Ammon's horn (tissue), 1 donor: ENCODE measurements at places on chromosomes 6 and 20.
A peak's percentile ranks its signal among the peaks of the same experiment; 100 is the strongest.

GRCh38 chr6:97195117-97195516, 87.9 kb downstream of the MMS22L start:
- DNase-seq: no peak

DNA sequence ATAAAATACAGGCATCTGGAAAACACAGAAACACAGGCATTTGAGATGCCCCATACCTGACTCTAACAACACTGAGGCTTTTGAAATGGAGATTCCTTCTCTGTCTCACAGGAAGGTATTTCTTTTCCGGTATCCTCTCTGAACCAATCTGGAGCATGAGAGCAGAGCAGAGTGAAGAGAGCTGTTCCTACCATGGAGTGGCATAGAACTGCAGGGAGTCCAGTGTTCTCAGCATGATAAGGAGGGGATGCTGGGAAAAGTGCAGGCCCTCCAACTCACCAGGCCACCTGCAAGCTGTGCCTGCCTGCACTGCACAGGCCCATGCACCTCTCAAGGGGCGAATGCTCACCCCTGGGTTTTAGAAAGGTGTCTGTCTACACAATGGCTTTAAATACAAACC, 89.2 kb downstream of the FOXA2 start:
- no peak for DNase-seq

GRCh38 chr6:16391451-16391912, 153.1 kb downstream of the GMPR start:
- no peak for DNase-seq

DNA sequence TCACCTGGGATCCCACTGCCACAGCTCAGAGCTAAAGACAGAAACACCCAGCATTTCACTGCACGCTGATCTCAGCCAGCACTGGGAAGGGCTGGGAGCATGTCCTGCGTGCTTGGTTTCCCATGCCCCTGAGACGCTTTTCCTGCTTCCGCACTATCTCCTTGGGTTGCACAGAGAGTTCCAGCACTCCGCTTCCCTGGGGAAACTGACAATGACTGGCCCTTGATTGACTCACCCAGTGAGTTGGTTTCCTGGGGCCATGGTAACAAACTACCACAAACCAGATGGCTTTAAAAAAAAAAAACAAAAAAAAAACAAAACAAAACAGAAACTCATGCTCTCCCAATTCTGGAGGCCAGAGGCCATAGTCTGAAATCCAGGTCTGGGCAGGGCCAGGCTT, 14.8 kb upstream of the MAS1L start:
- peak; percentile 8 for DNase-seq

DNA sequence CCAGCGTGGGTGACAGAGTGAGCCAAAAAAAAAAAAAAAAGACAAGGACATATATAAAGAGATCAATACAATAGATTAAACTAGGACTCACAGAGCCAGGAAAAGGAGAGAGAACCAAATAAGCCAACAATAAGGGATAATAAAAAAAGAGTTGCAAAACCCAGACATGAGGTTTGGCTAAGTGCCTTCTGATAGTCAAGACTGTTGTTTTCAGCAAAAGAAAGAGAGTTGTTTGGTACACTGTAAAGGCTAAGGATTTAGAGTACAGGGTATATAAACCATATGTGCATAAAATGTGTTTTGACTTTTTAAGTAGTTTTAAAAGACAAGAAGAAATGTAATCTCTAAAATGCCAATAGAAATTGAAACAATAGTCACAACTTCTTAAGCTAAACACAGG, 42.8 kb downstream of the RPF2 start:
- no peak for DNase-seq

GRCh38 chr6:163338671-163339405, 75.7 kb upstream of the QKI start:
- DNase-seq: peak; percentile 94

GRCh38 chr6:130752267-130752666, 74.9 kb upstream of the SMLR1 start:
- no peak for DNase-seq

DNA sequence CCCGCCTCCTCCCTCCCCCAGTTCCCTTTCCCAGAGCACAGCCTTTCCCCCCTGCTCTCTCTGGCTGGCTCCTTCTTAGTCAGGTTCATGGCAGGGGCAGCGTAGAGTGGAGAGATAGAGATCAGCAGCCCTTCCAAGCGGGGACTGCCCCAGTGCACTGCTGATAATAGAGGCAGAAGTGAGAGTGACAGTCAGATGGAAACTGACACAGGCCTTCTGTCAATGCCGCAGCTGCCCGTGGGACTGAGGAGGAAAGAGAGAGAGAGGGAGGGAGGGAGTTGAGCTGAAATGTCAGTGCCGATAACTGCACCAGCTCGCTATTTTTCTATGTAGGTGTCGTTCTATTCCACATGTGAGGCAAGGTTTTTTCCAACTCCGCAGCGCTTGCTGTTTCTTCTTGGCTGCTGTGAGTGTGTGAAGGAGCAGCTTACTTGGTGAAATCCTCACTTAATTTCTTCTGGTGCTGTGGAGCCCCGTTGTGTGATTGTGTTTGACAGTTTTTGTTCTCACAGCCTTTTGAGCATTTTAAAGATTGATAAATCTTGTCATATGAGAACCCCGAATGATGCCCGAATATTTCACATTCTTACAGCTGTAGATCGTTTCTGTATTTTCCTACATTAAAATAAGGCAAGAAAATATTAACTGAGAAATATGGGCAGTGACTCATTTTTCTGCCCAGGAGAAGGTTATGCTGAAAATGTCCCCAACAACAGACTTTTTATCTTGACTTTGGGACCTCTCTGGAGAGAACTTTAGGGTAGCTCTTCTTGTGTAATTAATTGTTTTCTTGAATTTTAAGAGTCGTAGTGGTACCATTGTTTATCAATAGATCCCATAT, 386.4 kb upstream of the MMS22L start:
- DNase-seq: peak; percentile 85

DNA sequence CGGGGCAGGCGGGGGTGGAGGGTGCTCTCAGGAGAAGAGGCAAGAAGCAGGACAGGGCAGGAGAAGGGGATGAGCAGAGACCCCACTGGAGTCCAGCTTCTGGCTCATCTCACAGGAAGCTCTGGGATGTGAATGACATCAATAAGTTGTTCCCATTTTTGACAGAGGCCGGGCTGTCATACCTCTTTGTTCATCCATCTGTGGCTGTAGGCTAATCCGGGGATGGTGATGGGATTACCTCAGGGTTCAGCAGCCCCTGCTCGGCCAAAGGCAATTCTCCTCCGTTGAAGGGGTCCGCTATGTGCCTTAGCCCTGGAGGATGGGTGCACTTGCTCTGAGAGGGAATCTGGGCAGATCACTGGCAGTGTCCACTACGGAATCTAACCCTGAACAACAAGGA, 3.3 kb upstream of the TMC2 start:
- DNase-seq: no peak

GRCh38 chr20:36950414-36951197, 902 bp downstream of the SAMHD1 start:
- peak; percentile 45 for DNase-seq

DNA sequence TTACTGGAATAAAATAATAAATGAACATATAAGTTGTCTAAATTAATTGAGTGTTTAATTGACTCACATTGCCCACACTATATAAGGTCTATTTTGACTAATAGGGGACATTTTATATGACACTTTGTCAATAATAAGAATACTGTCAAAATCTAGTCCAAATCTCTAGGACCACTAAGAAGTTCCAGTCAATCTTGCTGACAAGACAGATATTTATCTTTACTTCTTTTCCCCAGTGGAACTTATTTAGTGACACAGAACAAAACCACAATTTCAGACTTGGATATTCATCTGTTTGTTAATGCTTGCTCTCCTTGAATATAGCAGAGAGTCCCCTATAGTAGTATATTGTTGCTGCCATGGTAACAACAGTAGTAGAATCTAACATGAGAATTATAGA, 954.6 kb upstream of the MANEA start:
- DNase-seq: no peak

DNA sequence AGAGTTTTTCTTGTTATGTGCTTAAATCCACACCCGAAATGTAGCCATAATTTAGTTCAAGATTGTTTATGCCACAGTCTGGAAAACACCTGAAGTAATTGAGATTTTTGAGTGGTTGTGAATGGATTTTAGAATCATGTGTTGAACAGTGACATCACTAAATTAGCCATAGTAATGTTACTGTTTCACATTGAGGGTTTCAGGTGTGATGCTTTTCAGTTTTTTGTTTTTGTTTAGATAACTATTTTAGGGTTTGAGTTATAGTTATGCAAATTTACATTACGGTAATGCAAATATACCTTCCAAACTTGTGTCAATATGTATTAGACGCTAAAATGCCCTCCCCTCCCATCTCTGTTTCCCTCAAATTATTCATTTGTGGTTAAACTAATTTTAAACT, 22.9 kb downstream of the QKI start:
- no peak for DNase-seq

DNA sequence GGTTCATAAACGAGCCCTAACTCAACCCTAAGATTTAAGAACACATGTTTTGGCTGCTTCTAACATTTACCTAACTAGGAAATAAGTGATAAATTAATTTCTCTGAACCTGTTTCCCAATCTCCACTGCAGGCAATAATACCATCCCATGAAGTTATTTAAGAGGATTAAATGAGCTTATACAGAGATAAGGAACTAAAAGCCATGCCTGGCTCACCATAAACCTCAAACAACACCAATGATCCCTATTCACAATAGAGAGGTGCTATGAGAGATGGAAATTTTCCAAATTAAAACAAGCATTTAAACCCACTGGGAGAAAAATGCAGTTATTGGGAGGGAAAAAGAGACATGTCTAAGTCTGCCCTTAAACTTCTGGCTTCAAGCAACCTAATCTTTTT, 33.9 kb upstream of the KLHL31 start:
- no peak for DNase-seq

- no peak for DNase-seq
Measured at GRCh38 chr6:72260489-72260888, 361.4 kb upstream of the KCNQ5 start.

DNA sequence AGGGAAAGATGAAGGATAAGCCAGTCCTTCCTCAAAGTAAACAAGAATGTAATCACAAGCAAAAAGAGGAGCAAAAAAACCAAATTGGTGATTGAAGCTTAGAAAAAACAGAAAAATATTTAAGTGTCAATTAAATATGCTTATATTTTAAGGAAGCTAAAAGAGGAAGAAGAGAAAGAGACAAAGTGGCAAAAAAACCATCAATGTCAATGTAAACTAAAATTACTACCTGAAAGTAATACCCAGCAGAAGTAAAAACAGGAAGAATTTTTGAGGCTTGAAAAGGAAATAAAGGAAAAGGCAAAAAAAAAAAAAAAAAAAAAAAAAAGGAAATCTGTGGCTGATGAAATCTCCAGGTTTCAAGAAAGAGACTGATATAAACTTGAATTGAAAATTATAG, 36.2 kb upstream of the OGFRL1 start:
- DNase-seq: no peak

DNA sequence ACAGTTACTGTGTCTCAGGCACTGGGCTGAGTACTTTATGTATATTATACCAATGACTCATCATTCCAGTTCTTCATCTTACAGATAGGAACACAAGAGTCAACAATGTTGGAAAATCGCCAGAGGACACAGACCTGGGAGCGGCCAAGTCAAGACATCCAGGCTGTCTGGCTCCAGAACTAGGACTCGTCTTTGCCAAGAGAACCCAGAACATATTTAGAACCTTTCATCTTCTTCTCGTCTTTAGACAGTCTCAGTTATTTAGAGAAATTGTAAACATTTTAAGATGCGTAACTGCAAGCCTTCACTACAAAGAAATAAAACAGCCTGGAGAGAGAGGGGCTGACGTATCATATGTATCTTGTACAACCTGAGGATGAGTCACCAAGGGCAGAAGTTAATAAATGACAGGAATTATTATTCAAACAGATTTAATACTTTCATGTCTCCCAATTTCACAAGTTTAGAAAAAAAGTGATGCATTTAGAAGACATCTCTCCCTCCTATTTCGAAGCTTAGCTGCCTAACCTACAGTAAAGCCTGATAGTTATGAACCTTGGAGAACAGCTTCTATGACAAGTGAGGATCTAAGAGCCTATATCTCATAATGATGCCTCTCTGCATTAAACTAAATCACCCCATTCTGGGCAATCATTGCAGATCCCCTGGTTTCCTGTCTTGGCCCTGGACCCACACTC, 43.4 kb downstream of the SLC22A3 start:
- no peak for DNase-seq

DNA sequence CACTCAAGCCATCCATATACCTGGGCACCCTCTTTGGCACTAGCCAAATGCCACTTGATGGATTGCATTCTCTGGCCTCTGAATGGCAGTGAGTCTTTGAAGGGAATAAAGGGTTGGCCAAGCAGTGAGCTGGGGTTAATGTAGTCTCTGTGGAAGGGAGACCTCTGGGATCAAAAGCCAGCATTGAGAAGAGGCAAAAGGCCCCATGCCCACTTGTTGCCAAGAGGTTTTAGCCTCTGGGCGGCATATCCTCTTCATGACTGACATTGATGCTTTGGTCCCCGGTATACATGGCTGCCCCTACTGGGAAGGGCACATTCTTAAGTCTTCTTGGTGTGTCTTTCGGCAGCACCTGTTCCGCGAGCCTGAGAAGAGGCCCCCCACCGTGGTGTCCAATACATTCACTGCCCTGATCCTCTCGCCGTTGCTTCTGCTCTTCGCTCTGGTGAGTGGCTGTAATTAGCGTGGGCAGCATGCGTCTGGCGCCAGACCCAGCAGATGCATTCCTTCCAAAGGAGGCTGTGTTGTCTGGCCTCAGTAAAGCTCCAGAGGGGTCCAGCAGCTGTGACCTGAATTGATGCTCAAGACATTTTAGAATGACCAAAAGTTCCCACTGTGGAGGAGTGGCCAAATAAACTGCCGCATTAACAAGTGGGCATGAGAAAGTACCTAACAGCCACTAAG, 29.5 kb downstream of the GHRH start:
- DNase-seq: peak; percentile 43

DNA sequence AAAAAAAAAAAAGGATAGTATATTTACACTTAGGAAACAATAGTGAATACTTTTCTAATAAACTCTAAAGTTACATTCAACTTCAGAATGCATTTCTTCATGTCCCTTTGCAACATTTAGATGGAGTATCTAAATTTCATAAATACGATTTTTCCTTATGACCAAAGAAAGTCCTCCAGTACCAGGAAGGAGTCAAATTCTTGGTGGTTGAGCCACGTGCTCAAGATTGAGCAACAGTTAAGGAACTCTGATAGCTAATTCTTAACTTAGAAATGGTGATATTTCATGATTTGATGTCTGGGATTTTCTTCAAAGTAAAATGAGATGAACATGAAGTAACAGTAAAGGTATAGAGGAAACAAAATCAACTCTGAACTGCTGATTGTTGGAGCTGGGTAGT, 92.7 kb downstream of the SASH1 start:
- DNase-seq: no peak

GRCh38 chr6:50924758-50925157, 106.1 kb downstream of the TFAP2B start:
- DNase-seq: no peak

- DNase-seq: peak; percentile 44
Measured at GRCh38 chr20:17533396-17533795, 2.2 kb upstream of the BFSP1 start.

GRCh38 chr20:17747431-17747846, 47.7 kb downstream of the BANF2 start:
- peak; percentile 41 for DNase-seq
